ENCODE measurements at places on chromosomes 12 and 14. TPM values are rescaled to one million over a fixed set of nuclear protein-coding genes. Genes with fewer than 3 reads are reported as not detected.

The MYF6 gene
- 9.8 TPM for total RNA-seq

The KTN1 gene
- total RNA-seq, result 133 TPM

The EPYC gene
- total RNA-seq, result 0.20 TPM

The SLC8A3 gene
- 3.5 TPM for total RNA-seq

The NPAS3 gene
- total RNA-seq, result 3.8 TPM

The DEPDC4 gene
- 1.9 TPM for total RNA-seq

The EIF2S3B gene
- total RNA-seq, result 0.99 TPM

The ZFHX2 gene
- 0.39 TPM for total RNA-seq
